Stimulated activated CD8-positive, alpha-beta memory T cell treated with anti-CD3 and anti-CD28 coated beads, Interleukin-12 subunit alpha, Interleukin-12 subunit beta, amount 100 ng/mL, for 1 hour (primary cell): ENCODE measurements at places on chromosomes 16 and 17.

- DNase-seq = no peak
Measured at GRCh38 chr17:19018600-19018950, 14.0 kb upstream of the FAM83G start.

- peak; percentile 22 for DNase-seq
Measured at GRCh38 chr17:59165933-59166342, 10.4 kb downstream of the PRR11 start.

- DNase-seq = no peak
Measured at GRCh38 chr17:56604691-56605290, 11.3 kb downstream of the NOG start.

GRCh38 chr17:76432712-76433336 lies 20.1 kb downstream of the UBE2O start:
- DNase-seq = no peak

DNA sequence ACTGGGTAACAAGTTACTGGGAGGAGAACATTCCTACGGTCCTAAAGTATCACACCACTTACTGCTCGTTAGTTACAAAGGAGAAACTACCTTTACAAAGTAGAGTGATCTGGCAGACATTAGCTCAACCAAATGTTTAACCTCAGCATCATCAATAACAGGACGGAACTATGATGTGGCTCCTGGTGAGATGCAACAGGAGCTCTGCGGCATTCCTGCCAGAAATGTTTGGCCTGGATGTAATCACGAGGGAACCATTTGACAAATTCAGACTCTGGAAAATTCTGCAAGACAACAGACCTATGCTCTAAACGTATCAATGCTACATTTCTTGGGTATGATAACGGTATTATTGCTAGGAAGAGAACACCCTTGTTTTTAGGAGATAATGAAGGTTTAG lies 80.4 kb downstream of the MRM3 start:
- no peak for DNase-seq

DNA sequence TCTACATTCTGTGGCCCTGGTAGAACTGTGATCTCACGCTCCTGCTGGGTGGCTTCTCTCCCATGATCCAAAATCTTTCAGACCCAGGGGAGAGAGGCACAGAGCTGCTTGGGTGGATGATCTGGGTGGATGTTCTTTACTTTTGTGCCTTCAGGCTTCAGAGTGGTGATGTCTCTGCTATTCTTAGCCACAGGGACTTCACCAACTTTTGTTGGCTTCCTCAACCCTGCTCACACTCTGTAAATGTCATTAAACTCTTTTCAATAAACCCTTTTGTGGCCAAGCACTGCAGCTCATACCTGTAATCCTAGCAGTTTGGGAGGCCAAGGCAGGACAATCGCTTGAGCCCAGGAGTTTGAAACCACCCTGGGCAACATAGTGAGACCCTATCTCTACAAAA lies 7.6 kb downstream of the CLEC10A start:
- DNase-seq = no peak

GRCh38 chr16:8182761-8183160 lies 407.6 kb downstream of the TMEM114 start:
- DNase-seq = no peak

- DNase-seq = no peak
Measured at GRCh38 chr17:28899212-28899815, 1.8 kb upstream of the FLOT2 start.

DNA sequence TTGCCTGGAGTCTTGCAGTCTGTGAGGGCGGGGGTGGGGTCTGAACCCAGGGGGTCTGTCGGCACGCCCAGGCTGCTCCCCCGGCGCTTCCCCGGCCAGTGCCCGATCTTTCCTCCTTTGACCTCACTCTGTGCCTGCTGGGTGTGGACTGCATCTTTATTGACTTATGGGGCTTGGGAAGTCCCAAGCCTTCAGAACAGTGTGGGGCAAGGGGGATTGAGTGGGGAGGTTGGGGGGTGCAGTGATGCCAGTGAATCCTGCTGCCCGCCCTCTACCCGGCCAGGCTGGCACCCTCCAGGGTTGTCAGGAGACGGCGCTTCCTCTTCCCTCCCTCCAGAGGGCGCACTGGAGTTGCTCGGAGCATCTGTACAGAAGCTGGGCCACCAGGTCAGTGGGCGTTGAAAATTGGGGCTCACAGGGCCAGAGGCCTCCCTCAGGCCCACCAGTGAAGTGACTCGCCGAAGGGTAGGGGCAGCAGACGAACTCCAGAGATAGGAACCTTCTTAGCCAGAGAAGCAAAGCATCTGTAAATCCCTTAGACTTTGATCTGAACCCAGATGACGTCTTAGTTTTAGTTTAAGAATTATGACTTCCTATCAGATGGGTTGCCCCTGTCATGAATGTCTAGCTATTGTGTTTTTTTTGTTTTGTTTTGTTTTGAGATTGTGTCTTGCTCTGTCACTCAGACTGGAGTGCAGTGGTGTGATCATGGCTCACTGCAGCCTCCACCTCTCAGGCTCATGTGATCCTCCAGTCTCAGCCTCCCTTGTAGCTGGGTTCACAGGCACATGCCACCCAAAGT lies 184.8 kb upstream of the CIBAR2 start:
- peak; percentile 31 for DNase-seq

- DNase-seq = no peak
Measured at GRCh38 chr16:87593710-87594258, 8.5 kb upstream of the JPH3 start.

DNA sequence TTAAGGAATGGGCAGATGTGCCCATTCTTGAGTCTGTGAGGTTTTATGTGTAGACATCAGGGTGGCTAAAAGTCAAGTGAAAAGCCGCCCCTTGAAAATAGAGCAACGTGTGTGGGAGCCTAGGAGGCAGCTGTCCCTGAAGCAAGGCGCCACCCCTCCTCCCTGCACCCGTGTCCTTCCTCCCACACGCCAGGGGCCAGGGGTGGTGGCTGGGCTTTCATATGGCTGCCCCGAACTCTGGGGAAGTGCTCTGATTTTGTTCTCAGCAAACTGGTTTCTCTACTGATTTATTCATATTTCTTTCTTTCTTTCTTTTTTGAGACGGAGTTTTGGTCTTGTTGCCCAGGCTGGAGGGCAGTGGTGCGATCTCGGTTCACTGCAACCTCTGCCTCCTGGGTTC lies 4.7 kb downstream of the ZNF750 start:
- no peak for DNase-seq

- DNase-seq = no peak
Measured at GRCh38 chr17:57721967-57722703, 23.0 kb downstream of the CCDC182 start.

GRCh38 chr16:3266873-3267537 lies 10.6 kb upstream of the MEFV start:
- DNase-seq = no peak

DNA sequence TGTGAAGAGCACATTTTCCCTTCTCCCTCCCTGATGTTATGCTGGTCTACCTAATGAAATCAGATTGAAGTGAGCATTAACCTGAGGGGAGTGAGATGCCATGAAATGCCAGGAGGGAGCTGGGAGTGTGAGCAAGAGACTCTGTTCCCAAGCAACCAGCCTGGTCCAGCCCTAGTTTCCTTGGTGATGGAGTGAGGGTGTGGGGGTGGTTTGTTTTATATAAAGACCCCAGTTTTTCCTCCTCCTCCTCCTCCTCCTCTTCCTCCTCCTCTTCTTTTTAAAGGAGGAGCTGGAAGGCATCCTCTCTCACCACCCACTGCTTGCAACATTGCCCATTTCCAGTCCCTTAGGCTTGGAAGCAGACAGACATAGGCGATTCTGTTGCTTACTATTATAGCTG lies 97.1 kb downstream of the DNAH3 start:
- DNase-seq = no peak

DNA sequence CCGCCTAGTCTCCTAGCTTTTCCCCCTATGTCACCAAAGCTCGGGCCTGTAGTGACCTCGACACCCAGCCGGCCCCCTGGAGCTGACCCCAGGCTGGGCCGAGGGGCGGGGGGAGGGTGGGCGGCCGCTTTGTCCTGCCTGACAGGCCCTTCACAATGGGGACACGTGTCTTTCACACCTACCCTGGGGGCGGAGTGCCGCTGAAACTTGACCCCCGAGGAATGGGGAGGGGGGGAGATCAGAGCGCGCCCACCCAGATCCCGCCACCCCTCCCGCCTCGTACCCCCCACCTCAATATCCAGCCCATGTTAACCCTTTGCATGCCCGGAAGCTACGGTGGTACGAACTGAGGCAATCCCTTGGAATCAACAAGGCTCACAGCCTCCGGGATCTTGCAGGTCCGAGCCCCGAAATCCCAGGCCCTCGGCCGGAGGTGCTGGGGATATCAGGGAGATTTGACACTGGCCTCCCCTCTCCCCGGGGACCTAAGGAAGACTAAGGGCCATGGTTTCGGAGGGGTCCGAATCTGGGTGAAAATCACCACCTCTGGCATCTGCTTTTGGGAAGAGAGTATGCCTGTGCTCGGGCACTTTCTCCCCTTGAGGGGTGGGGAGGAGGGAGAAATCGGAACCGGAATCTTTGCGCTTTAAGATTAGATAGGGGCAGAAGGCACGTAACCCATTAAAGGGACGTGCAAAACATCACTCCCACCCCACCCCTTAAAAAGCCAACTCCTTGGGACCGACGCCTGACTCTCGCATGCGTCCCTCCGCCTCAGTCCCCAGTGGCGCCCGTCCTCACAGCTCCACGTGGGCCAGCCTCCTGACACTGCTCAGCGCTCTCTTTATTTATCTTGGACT lies 2.6 kb downstream of the NOG start:
- no peak for DNase-seq

DNA sequence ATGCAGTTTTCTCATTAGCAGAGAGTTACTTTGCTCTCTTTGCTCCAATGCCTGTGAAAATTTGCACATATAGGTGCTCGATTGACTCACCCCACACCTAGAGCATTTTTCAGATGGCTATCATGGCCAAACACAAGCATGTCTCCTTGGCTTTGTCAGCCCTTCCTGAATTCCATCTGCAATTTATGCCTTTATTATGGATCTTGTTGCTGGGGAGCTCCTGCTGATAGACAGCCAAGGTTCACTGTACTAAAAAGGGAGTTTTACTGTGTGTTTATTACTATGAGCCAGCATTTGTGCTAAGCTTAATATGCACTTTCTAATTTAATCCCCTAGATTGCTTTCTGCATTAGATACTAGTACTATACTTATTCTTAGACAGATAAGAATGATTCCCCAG lies 93.3 kb downstream of the TOX3 start:
- no peak for DNase-seq

- no peak for DNase-seq
Measured at GRCh38 chr16:29231244-29231643, 175.3 kb downstream of the NPIPB11 start.

DNA sequence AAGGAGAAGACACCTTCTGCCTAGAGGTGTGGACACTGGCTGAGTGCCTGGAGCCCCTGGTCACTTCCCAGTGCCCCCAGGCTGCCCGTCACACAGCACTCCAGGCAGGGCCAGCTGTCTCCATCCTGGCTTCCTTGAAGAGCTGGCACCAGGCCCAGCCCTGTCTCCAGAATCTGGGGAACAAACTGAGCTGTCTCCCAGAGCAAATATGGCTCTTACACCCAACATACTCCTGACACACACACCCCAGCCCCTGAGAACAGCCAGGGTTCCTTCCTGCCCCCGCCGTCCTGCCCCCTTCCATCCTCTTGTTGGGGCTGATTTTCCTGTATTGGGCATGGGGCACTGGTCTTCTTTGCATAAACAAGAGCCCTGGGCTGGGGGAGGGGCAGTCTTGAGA lies 9.1 kb downstream of the NHERF1 start:
- no peak for DNase-seq

DNA sequence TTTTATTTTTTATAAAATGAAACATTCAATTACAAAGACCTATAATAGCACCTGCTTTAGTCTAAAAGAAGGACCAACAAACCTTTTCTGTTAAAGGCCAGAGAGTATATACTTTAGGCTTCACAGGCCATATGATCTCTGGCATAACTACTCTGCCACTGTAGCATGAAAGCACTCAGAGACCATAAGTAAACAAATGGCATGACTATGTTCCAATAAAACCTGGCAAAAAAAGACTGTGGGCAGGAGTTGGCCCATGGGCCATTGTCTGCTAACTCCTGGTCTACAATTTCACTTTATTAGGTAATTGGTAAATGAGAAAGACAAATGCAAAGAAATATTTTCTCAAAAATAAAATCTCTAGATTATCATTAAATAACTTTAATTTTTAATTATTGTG lies 14.9 kb downstream of the CEP112 start:
- DNase-seq = no peak

GRCh38 chr17:35286120-35286781 lies 43.4 kb downstream of the SLFN5 start:
- no peak for DNase-seq

GRCh38 chr17:64780096-64781013 lies 118.2 kb upstream of the SMURF2 start:
- peak; percentile 50 for DNase-seq

DNA sequence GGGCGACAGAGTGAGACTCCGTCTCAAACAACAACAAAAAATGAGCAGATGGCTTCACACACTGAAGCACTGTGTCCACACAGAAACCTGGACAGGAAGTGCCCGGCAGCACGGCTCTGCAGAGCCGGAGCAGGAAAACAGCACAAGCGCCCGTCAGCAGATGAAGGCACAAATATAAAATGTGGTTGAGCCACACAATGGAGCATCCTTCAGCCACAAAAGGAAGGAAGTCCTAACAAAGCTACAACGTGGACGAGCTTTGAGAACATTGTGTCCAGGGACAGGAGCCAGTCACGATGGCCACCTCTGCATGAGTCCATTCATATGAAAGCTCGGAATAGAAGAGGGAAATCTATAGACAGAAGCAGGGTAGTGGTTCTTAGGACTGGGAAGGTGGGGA lies 15.7 kb downstream of the RHBDF2 start:
- no peak for DNase-seq

GRCh38 chr17:13721705-13722104 lies 120.0 kb upstream of the HS3ST3A1 start:
- DNase-seq = no peak

GRCh38 chr17:34669511-34669910 lies 90.1 kb downstream of the TMEM132E start:
- no peak for DNase-seq

GRCh38 chr16:66620429-66620795 lies 15.9 kb downstream of the CMTM3 start:
- no peak for DNase-seq

DNA sequence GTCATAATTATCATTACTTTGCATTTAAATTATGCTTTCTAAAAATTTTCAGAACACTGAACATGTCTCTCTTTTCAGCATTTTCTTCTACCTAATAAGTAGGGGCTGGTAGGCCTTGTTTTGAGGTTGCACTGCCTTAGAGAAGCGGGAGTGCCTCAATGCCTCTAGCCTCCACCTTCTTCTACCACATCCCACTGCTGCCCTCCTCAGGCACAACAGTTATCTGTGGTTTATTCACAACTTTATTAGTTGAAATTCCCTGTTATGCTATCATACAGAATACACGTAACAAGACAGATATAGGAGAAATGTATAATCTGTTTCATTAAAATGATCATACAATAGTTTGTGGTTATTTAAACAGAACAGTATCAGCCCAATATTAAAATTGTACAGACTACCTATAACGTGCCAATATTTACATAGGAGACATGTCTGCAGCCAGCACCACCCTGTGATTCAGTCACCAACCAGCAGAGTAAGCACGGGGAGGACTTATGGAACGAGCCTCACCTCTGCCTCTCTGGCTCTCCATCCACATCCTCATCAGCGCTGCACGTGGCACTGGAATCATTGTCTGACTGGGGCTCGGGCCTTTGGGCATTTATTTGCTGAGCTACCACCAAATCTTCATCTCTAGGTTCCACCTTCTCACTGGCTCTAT lies 101.2 kb downstream of the TTC19 start:
- no peak for DNase-seq
